Stimulated activated CD4-positive, alpha-beta T cell treated with anti-CD3 and anti-CD28 coated beads, Interleukin-15, amount 100 ng/mL, for 1 hour (primary cell): ENCODE measurements at places on chromosomes 16 and 17.

GRCh38 chr17:28216052-28216451 is 102.9 kb upstream of the TMEM97 start:
- DNase-seq = no peak

GRCh38 chr17:38735161-38735997 is 5.2 kb downstream of the CISD3 start:
- peak; percentile 54 for DNase-seq

GRCh38 chr16:3101018-3101840 is 2.1 kb upstream of the ZSCAN10 start:
- no peak for DNase-seq

DNA sequence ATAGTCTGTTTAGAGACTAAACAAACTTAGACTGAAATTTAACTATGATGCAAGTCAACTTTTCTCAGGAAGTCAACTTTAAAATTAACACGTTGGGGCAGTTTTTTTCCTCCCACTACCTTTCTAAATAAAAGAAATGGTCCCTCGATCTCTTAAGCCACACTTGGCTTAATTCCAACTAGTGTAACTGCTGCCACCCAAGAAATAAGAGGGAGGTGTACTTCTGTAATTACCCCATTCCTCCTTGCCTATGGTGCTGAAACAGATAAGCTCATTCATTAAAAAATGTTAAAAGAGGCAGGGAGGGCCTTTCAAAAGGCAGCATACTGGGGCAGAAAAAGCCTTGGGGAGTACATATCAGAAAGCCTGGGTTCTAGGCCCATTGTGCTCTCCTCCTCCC is 59.8 kb downstream of the NCOR1 start:
- DNase-seq = no peak

DNA sequence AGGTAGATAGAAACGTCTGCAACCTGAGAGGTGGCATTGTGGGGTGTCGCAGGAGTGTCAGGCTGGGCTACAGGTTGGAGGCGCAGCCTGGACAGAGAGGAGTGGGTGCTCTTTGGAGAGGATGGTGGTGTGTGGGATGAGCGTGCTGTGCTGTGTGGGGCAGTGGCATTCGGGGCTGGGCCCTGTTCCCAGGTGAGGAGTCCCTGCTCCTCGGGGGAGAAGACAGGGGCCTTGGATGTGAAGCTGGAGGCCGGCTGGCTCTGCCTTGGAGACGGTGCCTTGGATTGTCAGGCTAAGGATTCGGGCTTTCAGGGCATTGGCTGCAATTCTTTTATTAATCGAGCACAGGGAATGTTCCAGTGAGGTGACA is 69.3 kb downstream of the BANP start:
- DNase-seq = no peak

DNA sequence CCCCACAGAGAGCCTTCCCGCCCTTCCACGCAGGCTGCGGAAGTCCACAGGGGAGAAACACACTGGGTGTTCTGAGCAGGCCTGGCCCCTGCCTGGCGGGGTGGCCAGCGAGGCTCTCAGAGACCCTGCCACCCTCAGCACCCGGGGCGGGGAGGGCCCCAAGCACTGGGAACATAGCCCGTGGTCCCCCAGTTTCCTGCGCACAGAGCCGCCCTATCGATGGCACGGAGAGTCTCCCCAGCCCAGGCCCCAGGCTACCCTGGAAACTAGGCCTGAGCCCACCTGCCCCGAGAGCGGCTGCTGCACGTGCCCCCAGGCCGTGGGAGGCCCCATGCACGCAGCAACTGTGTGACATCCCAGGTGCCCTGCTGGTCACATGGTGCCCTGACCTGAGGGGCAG is 10.2 kb upstream of the CCDC154 start:
- DNase-seq = no peak

DNA sequence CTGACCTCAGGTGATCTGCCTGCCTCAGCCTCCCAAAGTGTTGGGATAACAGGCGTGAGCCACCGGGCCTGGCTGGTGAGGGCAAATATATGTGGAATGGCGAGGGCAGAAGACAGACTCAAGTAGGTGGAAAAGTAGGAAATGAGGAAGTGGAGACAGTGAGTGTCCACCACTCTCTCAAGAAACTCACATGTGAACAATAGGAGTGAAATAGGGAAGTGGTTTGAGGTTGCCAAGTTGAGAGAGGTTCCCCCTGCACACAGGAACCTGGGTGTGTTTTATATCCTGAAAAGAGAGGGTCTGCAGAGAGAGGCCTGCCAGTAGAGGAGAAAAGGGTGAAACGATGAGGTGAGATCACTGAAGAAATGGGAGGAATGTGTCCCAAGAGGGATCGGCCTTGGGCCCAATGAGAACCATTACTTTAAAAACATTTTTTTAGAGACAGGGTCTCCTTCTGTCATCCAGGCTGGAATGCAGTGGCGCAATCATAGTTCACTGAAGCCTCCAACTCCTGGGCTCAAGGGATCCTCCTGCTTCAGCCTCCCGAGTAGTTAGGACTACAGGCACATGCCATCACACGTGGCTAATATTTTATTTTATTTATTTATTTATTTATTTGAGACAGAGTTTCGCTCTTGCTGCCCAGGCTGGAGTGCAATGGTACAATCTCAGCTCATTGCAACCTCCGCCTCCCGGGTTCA is 17.1 kb upstream of the CORO1A start:
- DNase-seq = no peak

GRCh38 chr17:54948380-54948779 is 20.1 kb downstream of the COX11 start:
- DNase-seq = no peak

- no peak for DNase-seq
These were observed 25.3 kb upstream of the UBE2I start for GRCh38 chr16:1283996-1284616.

GRCh38 chr17:4219241-4219640 is 44.5 kb downstream of the ANKFY1 start:
- no peak for DNase-seq

DNA sequence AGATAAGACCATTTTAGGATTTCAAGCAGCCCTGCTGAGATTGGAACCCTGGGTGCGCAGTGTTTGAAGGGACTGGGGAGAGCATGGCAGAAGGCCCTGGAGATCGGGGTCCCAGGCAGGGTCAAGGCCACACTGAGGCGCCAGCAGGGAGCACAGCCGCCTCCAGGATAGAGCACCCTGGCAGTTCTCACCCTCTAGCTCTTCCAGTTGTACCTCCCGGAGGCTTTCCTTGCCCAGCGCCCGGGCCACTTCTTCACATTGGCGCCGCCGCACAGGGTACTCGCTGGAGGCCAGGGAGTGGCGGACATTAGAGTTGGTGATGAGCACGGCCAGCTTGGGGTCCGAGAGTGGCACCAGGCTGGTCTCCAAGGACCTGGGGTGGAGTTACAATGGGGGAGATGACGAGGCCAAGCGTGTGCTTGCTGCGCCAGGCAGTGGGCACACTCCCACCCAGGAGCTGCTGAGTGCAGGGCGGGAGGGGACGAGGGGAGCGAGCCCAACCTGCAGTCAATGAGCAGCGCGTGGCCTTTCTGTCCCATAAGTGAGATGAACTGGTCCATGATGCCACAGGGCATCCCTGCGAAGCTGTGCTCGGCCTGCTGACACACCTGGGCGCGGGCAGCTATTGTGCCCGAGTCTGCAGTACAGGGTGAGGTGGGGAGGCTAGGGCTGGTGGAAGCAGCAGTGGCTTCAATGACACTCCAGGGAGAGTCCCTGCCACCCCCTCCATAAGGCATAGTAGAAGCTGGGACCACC is 2.3 kb downstream of the GALK1 start:
- no peak for DNase-seq

DNA sequence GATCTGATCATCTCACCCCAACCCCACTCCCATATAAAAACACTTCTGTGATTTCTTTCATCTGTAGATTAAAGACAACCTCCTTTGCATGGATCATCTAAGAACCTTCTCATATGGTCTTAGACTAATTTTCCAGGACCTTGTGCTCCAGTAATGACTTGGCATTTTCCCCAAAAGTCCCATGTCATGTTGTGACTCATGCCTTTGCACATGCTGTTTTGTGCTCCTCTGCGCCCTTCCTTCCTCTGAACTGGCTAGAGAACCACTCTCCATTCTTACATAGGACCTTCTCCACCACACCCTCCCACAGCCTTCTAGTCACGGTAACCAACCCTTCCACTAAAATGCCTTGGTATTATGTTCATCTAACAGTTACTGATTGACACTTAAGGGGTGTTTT is 99.5 kb upstream of the AXIN2 start:
- no peak for DNase-seq

- DNase-seq = no peak
These were observed 2.3 kb downstream of the DLG4 start for GRCh38 chr17:7217113-7217987.

DNA sequence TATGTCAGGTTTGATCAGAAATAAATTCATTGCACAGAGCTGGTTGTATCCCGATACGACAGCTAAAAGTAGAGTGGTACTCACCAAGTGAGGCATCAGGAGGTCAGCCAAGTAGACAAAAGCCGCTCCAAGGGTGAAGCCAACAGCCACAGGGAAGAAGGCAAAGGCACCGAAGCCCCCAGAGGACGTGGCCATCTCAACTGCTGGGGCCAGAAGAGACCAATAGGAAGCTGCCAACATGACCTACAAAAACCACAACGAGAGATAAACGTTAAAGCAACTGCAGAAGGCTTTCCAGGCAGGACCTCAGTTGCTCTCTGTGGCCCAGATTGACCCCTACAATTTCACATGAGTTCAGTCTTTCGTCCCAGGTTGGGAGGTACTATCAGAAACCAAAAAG is 61.0 kb downstream of the SLC39A11 start:
- no peak for DNase-seq

DNA sequence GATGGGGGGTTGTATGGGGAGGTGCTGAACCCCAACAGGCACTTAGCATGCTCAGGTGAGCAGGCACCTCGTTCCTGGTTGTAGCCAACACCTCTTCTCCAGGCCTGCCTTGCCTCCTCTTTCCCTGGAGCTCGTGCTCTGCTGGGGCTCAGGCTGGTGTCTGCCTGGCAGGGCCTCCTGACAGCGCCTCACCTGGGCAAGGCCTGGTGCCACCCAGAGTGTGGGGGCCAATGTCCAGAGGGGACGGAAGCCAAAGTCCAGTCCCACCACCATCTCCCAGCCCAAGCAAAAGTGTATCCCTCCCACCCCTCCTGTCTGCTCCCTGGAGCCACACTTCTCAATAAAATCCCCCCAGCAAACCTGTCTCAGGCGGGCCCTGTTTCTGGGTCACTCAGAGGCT is 304.2 kb upstream of the TNRC6C start:
- DNase-seq = no peak

- DNase-seq = no peak
These were observed 43.4 kb upstream of the ZC3H18 start for GRCh38 chr16:88526906-88527185.

GRCh38 chr17:67174190-67174589 is 70.8 kb downstream of the HELZ start:
- DNase-seq = no peak

DNA sequence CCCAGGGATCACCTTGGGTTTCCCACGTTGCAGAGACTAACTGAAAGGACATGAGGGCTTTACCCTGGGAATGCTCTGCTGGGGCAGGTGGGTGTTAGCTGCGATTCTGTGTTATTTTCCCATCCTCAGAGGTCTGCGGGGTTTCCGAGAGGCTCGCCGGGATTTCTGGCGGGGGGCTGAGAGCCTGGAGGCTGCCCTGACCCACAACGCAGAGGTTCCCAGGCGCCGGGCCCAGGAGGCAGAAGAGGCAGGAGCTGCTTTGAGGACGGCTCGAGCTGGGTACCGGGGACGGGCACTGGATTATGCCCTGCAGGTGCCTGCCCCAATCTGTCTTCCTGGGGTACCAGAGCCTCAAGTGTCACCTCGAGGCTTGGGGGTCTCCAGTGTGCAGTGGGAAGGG is 6.9 kb downstream of the ACAP1 start:
- no peak for DNase-seq

DNA sequence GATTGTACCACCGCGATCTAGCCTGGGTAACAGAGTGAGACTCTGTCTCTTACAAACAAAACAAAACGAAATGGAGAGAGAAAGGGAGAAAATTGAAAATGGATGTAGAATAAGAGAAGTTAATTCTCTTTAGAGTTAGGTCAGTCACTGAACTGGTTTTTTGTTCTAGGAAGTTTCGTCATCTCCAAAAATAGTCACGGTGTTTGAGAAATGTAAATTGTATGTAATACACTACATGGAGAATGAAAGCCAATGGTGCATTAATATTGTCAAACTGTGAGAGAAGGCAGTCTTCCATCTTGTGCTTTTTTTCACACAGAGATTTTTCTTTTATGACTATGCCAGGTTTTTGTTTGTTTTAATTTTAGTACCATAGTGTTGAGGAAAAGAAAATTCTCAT is 145.9 kb downstream of the BCAS3 start:
- DNase-seq = no peak

- no peak for DNase-seq
These were observed 358.5 kb upstream of the ERCC4 start for GRCh38 chr16:13561291-13562070.

- DNase-seq = no peak
These were observed 2.6 kb upstream of the ALG1 start for GRCh38 chr16:5069048-5069447.

GRCh38 chr16:70649300-70649699 is 2.9 kb downstream of the IL34 start:
- no peak for DNase-seq

DNA sequence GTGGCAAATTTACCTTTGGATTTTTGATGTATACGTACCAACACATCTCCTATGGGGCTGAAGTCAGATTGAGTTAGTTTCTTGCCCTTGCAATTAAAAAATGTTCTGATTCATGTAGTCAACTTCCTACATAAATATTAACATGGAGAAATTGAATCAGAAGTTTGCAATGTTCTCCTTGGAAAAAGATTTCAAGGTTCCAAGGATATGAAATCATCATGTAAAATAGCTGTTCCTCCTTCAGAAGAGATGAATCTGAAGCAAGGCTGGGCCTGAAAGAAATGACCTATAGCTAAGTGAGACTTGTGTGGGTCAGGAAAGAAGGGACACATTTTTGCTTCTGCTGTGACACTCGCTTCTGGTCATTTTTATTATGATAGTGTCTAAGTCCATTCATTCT is 131.7 kb downstream of the RGS9 start:
- DNase-seq = no peak

GRCh38 chr17:56781906-56782305 is 51.8 kb downstream of the C17orf67 start:
- DNase-seq = no peak
